Purkinje cell (primary cell): ENCODE measurements at places on chromosomes 13 and 19. TPM values are rescaled to one million over a fixed set of nuclear protein-coding genes. Genes with fewer than 3 reads are reported as not detected.

The ALKBH6 gene
- polyA plus RNA-seq = 1.9 and 9.9 TPM in 2 replicates

The ARHGAP33 gene
- polyA plus RNA-seq = 0.15 and 0.40 TPM in 2 replicates

The PRKCSH gene
- 13.8 and 37.1 TPM in 2 replicates for polyA plus RNA-seq

The ZNF529 gene
- polyA plus RNA-seq = 11.8 and 17.0 TPM in 2 replicates

The ZNF581 gene
- 0.74 and 4.1 TPM in 2 replicates for polyA plus RNA-seq

The ZNF100 gene
- polyA plus RNA-seq = 2.5 and 3.7 TPM in 2 replicates

The GPX4 gene
- polyA plus RNA-seq = 152 and 277 TPM in 2 replicates
